ENCODE measurements at places on chromosomes 5 and 9.
A peak's percentile ranks its signal among the peaks of the same experiment; 100 is the strongest.

DNA sequence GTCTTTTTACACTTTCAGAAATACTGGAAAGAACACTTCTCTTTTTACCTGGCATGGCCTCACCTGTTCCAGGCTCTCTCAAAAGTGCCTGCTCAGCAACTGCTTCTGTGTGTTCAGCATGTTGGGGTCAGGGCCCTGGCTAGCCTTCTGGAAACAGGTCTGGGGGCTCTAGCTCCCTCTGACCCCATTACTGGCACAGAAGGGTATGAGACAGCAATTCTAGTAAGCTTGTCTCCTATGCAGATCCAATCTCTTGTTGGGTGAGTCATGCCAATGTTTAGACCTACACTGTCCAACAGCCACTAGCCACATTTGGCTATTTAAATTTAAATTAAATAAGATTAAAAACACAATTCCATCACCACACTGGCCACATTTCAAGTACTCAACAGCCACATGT is 80.8 kb downstream of the MAPKAP1 start:
- peak; percentile 26 for DNase-seq

GRCh38 chr5:90612919-90613318 is 54.3 kb downstream of the ADGRV1 start:
- peak; percentile 68 for DNase-seq

GRCh38 chr5:109546461-109546860 is 136.7 kb upstream of the PJA2 start:
- no peak for DNase-seq

- DNase-seq = no peak
Observed at GRCh38 chr9:132183715-132184114, 21.9 kb downstream of the NTNG2 start.

- no peak for DNase-seq
Observed at GRCh38 chr9:131480258-131480657, 22.5 kb upstream of the POMT1 start.

DNA sequence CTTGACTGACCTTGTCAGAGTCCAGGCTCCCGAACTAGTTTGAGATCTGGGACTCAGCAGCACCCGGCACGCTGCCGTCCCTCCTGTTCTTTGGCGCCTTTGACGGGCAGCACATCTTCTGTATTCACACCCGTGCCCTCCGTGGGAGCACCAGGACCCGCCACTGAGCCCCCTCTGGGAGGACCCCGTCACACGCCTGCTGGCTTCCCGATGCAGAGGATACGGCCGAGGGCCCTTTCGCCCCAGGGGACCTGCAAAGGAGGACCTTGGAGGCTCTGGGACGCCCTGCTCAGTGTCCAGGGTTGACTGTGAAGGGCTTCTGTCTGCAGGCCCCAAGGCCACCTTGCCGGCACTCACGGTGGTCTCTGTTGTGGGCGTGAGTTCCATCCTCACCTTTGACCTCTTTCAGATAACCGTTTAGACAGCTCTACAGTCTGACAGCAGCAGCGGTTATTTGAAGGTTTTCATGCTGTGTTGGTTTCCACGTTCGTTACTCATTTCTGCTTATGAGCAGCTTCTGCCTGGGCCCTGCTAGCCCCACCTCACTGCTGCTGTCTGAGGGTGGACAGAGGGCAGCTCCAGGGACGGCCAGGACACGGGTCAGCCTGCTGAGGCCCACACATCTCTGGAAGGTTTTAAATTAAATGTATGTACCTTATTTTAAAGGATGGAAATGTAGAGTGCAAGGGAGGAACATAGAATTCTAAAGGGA is 12.6 kb upstream of the EXOC3 start:
- DNase-seq = no peak

- no peak for DNase-seq
Observed at GRCh38 chr5:34822956-34823715, 15.8 kb upstream of the TTC23L start.

DNA sequence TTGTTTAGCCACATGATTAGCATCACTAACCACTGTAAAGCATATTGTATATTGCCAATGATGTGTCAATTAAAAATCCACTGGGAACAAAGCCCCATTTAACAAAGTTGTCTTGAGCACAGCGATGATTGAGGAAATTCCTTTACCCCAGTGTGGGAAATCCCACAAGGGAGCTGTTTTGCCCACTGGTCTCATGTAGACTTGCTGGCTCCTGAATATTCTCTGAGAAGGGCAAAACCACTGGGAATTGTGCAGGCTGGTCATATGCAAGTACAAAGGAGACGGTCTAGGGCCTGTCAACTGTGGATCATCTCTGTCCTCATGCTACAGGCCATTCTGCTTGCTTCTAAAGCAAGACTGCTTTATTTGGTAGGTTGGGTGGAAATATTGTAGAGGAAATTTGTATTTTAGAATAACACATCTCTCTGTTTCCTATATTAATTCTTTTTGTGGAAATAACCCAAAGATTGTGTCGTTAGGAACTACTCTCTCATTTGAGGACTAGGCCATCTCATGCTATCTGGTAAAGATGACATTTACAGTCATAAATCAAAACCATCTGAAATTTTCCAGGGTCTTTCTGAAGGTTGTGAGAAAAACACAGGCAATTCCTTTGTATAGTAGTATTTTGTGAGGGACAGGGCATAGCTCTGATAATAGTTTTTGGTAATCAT is 60.2 kb downstream of the PARP8 start:
- no peak for DNase-seq

- no peak for DNase-seq
Observed at GRCh38 chr5:43396762-43397304, 15.4 kb downstream of the CCL28 start.

GRCh38 chr5:112221128-112221527 is 197.9 kb downstream of the EPB41L4A start:
- DNase-seq = no peak

DNA sequence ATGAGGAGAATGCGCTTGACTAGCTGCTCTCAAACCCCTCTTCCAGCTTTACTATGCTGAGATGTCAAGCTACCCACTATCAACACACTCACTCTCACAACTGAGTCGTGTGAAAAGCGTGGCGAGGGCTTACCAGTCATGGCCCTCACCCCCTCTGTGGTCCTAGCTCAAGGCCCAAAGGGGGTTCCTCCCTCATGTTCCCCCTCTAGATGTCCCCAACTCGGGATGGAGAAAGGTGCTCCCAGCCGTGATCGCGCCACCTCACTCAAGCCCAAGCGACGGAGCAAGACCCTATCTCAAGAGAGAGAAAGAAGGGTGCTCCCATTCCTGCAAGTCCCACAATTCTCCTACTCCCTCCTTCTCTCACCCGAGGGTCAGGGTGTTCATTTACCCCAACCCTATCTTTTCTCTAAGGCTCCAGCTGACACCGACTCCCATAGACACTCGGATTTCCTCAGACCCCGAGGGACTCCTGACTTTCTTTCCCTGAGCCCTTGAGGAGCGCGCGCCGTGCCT is 559 bp downstream of the SLC38A9 start:
- DNase-seq = no peak

DNA sequence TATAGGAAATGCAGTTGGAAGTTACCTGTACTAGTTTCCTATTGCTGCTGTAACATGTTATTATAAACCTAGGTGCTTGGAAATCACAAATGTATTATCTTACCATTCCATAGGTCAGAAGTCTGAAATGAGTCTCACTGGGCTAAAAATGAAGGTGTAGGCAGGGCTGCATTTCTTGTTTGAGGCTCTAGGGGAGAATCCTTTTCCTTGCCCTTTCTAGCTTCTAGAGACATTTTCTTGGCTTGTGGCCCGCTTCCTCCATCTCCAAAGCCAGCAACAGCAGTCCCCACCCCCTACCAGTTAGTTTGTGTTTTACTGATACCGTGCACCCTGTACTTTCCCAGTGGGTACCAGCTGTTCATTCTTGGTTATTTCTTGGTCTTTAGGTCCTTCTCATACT is 153.3 kb downstream of the SLF1 start:
- DNase-seq = peak; percentile 23

DNA sequence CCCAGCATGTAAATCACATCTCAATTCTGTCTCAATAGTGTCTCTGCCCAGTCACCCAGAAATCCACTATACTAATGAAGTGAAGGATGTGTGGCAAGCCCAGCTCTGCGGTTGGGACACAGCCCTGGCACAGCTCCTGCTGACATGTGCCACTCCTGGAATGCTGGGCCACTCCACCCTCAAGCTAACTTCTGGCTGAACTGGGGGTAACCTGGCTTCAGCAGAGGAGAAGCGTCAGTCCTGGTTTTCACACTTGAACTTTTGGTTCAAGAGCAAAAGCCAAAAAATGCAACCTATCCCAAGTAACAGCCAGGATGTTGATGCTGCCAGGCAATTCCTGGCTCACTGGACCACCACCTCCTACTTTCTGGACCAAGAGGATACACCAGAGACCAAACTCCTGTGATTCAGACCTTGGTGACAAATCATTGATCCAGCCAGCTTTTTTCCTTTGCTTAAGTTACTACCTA is 86.4 kb downstream of the ARRDC3 start:
- no peak for DNase-seq

GRCh38 chr9:108666240-108666784 is 189.5 kb downstream of the ACTL7B start:
- DNase-seq = no peak

DNA sequence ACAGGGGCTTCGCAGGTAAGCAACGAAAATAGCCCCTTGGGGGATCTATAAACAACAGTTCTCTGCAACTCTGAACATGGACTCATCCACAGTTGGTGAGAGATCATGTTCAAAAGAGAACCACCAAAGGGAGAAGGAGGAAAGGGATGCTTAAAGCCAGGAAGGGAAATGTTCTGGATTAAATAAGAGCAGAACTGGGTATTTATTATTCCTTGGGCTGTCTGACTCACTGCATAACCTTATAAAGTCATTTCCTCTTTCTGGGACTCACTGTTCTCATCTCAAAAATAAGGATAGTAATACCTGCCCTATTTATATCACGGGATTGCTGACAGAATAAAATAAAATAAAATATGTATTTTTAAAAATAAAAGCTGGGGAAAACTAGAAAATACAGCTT is 11.2 kb upstream of the MARCHF3 start:
- peak; percentile 1 for DNase-seq

- DNase-seq = peak; percentile 73
Observed at GRCh38 chr5:170216257-170216864, 16.4 kb upstream of the C5orf58 start.

- peak; percentile 33 for DNase-seq
Observed at GRCh38 chr5:37557734-37558293, 178.7 kb downstream of the WDR70 start.

- peak; percentile 46 for DNase-seq
Observed at GRCh38 chr9:110143485-110143884, 64.5 kb downstream of the C9orf152 start.

DNA sequence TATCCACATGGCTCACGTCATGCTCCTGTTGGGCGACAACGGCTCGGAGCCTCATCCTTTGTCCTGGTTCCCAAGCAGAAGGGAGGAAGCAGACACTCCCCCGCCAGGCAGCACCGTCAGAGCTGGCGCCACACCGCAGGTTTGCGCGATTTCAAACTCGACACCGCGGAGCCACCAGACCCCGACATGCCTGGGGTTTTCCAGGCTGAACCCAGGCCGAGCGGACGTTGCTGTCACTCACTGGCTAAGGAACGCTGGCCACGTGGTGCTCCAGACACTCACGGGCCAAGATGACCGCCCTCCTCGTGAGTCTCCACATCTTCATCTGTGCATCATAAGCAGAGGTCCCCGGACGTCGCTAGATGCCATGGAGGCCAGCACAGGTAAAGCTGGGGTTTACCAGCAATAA is 9.0 kb downstream of the TERT start:
- DNase-seq = no peak

- no peak for DNase-seq
Observed at GRCh38 chr5:36066540-36067210, at the start of gene UGT3A2. TSS of gene UGT3A2 (minus strand) at chr5:36066882. CDS start at chr5:36066789, 93 bp downstream.

DNA sequence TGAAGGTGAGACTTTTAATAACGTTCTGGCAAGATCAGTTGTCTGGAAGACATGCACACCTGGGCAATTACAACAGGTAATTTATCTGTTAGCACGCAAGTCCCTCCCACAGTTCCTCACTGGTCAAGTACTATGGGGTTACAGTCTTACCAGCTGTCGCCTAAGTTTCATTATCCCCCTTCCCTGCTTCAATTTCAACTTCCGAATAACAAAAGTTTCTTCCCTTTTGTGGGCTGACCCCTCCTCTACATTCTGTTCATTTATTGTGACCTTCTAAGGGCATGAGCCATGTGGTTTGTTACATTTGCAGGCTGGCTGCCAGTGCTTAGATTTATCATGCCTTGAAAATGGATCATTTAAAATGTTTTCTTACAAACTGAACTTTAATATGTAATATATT is 16.5 kb downstream of the GAPT start:
- no peak for DNase-seq

- DNase-seq = peak; percentile 15
Observed at GRCh38 chr9:98271479-98271878, 16.0 kb upstream of the TBC1D2 start.

DNA sequence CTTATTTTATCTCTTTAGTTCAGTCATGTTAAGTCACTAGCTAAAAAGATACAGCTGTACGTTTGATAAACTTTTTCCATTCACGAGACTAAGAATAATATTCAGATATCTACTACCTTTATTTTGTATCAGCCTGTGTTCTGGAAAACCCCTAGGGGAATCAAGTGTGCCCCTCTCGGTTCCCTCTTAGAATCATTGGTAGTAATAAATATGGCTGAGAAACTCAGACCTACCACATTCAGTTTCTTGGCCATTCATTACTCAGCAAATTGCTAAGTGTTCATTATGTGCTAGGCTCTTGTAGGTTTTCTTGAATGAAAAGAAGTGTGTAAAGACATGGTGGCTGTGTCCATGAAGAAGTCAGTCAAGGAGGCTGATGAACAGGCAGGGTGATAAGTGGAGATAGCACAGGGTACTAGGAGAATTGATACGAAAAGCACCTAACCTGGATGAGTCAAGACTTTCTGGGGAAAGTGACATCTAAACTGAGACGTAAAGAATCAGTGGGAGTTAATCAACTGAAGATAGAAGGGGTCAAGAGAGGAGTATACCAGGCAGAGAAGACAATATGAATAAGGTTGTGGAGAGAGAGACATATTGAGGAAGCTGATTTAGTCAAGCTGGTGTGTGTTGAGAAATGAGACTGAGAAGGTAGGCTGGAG is 86.2 kb downstream of the CSNK1G3 start:
- DNase-seq = no peak

GRCh38 chr9:94300470-94301301 is 27.8 kb downstream of the NUTM2F start:
- no peak for DNase-seq

GRCh38 chr5:107430071-107430625 is 240.6 kb downstream of the EFNA5 start:
- peak; percentile 70 for DNase-seq

GRCh38 chr9:87102126-87102525 is 154.8 kb upstream of the GAS1 start:
- no peak for DNase-seq

DNA sequence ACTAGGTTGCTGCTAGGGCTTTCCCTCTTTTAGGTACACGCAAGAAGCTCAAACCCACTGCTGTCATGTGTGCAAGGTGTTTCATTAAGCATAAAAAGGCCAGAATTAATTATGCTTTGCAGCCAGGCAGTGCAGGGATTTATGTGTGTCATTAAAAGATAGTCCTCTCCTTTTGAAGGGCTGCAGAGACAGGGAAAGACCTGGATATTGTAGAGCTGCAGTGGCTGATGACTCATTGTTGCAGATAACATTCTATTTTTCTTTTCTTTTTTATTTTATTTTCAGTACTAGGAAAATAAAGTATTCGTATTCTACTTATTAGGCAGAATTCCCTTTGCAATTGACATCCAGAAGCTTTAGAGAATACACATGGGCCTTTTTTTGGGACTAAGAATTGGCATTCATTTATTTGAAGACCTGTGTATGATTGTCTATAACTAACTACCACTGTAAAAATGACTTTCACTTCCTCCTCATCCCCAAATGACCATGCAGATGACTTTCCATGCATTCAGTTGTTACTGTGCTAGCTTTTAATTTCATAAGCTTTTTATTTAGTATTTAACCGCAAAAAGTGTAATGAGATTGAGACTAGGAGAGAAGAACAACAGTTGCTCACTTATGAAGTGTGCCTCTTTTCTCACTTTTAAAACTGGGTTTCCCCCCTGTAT is 113.0 kb downstream of the PAM start:
- DNase-seq = peak; percentile 52

Measured in OCI-M1 (cell line).